ENCODE measurements at places on chromosomes 2 and 18.

DNA sequence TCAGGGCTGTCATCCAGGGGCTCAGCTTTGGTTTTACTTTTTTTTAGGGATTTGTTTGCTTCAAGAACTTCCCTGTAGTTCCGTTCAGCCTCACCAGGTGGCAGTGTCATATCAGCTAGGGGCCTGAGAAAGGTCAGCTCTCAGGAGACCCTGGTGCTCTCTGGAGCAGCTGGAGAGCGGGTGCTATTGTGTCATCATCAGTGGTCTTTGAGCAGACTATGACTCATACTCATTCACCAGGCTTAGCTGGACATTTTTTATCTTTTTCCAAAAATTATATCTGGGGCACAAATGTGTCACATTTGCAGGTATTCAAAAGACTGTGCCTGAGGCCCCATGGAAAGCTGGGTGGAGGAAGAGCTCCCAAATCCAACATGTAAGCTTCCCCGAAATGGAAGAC lies 24.4 kb downstream of the ZNF892 start:
- peak; percentile 37 for DNase-seq

DNA sequence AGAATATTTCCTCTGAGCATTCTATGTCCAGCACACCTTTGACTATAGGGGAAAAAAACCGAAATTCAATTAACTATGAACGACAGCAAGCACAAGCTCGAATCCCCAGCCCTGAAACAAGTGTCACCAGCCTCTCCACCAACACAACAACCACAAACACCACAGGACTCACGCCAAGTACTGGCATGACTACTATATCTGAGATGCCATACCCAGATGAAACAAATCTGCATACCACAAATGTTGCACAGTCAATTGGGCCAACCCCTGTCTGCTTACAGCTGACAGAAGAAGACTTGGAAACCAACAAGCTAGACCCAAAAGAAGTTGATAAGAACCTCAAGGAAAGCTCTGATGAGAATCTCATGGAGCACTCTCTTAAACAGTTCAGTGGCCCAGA lies 79.4 kb upstream of the FAM117B start:
- no peak for DNase-seq

DNA sequence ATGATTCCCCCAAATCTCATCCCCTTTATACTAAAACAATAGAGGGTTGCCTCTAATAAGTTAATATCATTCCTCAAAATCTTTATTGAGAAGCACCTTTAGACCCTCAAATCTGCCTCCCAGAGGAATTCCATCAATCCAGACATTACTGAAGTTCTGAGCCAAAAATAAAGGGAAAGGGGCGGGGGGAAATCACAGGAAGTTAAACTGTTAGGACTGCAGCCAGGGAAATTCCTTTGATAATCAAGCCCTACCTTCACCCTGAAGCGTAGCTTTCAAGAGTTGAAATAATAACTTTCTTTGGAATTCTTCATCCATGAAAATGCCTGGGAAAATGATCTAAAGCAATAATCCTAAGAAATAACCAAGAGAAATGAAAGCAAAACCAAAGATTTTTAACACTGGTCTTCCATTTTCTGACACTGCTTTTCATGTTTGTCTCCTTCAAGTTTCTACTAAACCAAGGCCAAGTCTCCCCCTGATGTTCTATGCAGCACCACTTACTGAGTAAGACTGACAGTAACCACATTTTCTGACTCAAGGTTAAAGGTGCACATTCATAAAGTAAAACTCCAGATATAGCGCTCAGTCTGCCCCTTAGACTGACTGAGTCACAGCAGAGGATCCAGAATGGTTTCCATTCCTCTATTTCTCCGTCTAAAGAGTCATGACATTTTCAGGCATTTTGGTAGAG lies 78.2 kb downstream of the TCF4 start:
- DNase-seq = no peak

- no peak for DNase-seq
These were observed 1531.9 kb upstream of the ACVR2A start for GRCh38 chr2:146312899-146313298.

DNA sequence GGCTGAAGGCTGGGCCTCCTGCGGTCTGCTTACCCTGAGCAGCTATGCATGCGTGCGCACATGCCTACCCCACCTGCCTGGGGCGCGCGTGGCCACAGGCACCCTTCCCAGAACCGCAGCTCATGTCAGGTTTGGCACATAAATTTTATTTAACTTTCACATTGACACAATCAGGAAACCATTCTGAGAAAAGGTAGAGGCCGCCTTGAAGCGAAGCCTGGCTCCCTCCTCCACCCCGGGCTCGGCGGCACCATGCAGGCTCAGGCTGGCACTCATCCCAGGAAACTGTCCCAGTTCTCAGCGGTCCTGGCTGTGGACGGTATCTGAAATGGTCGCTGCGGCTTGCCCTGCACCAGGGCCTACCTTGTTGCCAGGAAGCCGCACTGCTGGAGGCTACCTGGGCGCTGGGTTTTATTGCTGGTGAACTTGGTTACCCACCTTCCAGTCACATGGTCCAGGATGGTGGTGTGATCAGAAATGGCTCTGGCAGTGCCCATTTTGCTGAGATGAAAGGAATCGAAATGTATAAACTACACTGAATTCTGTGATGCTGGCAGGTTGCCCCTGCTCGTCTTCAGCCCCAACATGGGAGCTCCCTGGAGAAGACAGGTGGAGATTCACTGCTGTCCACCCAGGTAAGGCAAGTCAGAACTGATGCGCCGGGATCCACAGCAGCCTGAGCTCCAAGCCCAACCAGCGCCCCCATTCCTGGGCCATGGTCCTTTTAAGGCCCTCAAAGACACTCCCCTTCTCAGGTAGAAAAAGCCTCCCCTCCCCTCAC lies 25.5 kb downstream of the CHST10 start:
- DNase-seq = peak; percentile 62

- DNase-seq = no peak
These were observed 40.8 kb upstream of the RPRM start for GRCh38 chr2:153519257-153519875.

DNA sequence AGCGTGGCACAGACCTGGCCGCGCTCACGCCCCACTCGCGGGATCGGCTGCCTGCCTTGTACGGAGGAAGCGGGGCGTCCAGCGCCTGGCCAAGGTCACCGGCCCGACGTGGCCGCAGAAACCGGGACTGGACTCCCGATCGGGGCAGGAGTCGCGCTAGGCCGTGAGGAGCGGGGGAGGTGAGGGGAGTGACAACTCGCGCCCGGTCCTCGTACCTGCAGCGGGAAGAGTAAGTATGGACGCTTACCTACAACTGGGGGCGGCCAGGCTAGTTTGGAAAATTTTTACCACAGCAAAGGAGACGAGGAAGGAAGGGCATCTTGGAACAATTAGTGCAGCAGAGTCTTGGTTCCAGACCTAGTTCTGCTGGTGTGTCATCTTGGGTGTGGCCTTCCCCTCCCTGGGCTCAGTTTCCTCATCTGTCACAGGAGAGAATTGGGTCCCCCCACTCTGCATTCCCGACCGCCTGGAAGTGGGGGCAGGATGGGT lies 693 bp downstream of the UBE2F start:
- no peak for DNase-seq

GRCh38 chr18:68417826-68418225 lies 297.1 kb downstream of the TMX3 start:
- DNase-seq = no peak

DNA sequence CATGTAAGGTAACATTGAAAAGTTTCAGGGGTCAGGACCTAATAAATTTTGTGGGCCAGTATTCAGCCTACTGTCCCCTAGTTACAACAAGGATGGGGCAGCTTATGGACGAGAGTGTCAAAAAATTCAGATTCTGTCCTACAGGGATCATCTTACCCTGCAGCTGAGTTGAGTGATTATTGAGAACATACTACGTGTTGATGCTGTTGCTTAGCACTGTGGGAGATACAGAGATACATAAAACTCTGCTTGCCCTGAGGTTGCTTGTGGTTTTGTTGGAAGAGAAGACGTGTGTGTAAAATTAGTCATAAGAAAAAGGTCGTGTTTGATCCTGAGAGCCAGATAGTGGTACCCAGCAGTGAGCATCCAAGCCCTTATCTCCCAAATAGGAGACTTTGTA lies 253.2 kb downstream of the NEDD4L start:
- DNase-seq = no peak

GRCh38 chr2:188601927-188602326 lies 310.3 kb downstream of the GULP1 start:
- no peak for DNase-seq

GRCh38 chr2:182444170-182444569 lies 17.3 kb upstream of the PDE1A start:
- no peak for DNase-seq

GRCh38 chr18:61770279-61770678 lies 122.5 kb downstream of the RNF152 start:
- no peak for DNase-seq

DNA sequence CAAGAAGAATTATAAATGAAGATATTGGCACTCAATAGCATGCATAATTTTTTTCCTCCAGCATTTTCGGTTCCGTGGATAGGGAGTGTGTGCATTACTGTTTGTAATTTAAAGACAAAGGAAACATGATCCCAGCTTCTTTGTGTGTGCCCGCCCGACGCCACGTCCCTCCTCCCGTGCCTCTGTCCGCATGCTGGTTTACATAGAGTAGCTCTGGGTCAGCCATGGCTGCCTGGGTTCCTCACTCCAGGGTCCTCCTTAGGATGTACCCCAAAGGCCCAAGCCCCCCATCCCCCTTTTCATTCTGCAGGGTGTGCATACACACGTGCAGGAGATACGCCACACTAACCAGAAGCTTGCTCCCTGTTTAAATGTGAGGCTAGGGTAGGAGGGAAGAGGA lies 214.7 kb downstream of the KLHL29 start:
- DNase-seq = no peak

- DNase-seq = no peak
These were observed 12.0 kb downstream of the ANKRD44 start for GRCh38 chr2:197298609-197299008.

DNA sequence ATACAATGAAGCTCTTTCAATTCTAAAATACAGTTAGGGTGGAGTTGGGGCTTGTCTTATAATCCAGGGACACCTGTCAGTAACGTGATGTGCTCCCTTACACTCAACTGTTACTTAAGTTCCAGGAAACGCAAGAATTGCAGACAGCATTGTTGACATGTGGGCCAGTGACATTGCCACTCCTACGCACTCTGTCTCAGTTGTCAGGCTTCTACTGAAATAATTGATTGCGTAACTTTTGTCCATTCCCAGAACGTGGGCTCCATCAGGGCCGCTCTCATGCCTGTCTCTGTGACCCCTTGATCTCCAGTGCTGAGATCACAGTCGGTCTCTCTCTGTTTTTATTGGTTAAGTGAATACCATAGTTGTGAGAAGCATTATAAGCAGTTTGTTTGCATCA lies 487.8 kb downstream of the GALR1 start:
- DNase-seq = no peak

DNA sequence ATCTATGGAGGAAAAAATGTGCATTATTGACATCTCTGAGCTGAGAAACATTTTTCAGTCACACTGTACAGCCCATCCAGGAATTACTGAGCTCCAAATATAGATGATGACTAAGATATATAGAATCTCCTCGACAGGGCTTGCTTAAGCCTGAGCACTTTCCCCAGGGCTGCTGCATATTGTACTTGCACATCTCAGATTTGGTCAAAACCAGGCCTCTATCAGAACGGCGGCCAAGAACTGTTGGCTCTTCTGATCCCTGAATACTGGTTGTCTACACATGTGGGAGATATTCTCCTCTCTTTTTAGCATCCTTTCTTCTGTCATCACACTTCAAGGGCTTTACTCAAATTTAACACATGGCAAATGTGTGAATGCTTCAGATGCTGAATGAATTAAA lies 201.5 kb upstream of the SLC35G4 start:
- DNase-seq = no peak

GRCh38 chr2:104708967-104709366 lies 144.9 kb upstream of the POU3F3 start:
- no peak for DNase-seq

GRCh38 chr2:61658841-61659780 lies 121.0 kb upstream of the XPO1 start:
- DNase-seq = no peak

- no peak for DNase-seq
These were observed 32.2 kb downstream of the MREG start for GRCh38 chr2:215981115-215981514.

DNA sequence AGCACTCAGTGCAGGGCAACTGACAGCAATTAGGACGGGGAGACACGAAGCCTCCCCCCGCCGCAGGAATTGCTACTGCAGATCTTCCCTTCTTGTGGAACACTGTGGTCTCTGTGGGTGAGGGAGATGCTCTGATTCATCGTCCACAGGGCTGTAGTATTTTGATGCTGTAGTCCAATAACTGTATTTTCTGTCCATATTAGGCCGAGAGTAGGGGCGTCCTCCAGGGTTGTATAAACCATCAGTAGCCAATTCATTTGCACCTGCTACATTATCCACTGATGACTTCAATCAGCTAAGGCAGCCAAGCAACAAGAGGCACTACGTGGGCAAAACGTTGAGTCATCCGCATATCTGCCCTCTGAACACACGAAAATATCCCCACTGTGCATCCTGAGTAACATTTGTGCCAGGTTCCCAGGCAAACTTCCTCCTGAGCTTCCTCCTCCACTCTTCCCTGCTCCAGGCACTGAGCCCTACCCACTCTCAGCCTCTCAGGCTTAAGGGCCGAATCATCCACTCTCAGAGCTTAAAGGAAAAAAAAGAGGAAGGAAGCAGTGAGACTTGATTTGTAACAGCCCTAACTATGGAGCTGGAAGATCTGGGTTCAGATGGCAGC lies 62.1 kb downstream of the LBH start:
- DNase-seq = peak; percentile 6

- DNase-seq = no peak
These were observed 20.9 kb upstream of the KLF11 start for GRCh38 chr2:10022445-10022844.

DNA sequence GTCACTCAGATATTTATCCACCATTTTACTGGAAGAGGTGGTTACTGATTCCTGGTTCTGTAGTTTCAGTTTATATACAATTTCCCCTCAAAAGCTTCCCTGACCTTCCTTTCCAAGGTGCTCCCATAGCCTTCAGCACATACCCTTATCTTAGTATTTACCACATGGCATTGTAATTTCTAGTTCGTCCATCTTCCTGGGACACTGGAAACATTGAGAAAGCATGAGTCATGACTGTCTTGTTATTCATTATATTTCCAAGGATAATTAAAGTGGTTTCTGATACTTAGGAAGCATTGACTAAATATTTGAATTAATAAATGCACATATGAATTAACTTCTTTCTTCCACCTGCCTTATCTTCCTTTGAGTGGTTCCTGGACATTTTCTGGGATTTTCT lies 203.8 kb downstream of the ETAA1 start:
- no peak for DNase-seq

GRCh38 chr2:13649918-13650317 lies 933.2 kb downstream of the TRIB2 start:
- no peak for DNase-seq

DNA sequence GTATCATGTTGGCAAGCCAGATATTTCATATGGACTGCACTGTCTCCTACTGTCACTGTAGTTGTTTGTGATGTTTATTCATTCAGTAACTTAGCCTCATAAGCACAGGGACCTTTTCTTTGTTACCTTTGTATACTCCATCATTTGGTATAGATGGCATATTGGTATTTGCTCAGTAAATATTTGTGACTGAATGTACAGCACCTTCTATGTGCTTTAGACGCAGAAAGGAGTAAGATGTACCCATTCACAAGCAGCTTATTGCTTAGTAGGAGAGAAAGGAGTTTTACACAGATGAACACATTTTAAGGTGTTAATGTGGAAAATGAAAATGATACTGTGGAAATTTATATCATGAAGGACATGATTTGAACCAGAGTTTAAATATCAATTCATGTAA lies 12.0 kb downstream of the EPC2 start:
- no peak for DNase-seq

All from occipital lobe (tissue), 3 donors.